ENCODE measurements at places on chromosomes 13 and 19. TPM values are rescaled to one million over a fixed set of nuclear protein-coding genes. Genes with fewer than 3 reads are reported as not detected.

Gene ANKRD24
- total RNA-seq, result 0.33 TPM

Gene CGB1
- total RNA-seq, result not detected

Gene PRSS57
- not detected for total RNA-seq

Gene CEACAM3
- not detected for total RNA-seq

Gene LRRC25
- total RNA-seq, result not detected

- DNase-seq, result no peak
Observed at GRCh38 chr13:37202264-37202663, 96.8 kb upstream of the CSNK1A1L start.

DNA sequence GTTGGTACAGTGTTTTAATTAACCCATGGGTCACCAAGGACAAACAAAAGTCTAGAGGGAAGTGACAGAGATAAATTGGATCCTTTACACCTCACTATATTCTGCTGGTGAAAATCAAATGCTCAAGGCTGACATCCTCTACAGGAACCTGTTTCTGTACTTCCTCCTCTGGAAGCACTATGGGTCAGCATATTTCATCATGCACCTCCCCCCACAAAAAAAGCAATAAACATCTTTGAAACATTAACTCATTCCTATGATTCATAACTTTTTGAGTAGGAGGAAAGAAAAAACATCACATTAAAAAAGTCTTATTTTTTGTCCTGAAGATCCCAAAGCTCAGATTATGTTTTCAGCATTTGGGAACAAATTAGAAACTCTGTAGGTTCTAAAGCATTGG, 588.3 kb upstream of the SGCG start:
- no peak for DNase-seq

DNA sequence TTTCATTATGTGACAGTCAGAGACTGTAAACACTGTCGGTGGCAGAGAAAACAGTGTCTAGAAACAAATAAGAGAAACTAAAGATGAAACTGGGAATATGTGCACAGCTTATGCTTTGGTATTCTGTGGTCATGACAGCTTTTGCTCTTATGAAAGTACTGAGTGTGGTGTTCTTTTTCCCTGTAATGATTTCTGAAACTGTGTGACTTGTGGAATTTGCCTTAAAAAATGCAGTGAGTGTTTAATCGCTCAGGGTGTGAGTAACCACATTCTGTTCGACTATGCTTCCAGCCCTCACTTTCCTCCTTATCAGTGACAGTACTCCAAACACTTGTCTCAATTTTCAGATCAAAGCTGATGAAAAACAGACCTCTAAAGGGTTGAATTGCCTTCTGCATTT, 66.9 kb upstream of the DIAPH3 start:
- DNase-seq, result no peak

DNA sequence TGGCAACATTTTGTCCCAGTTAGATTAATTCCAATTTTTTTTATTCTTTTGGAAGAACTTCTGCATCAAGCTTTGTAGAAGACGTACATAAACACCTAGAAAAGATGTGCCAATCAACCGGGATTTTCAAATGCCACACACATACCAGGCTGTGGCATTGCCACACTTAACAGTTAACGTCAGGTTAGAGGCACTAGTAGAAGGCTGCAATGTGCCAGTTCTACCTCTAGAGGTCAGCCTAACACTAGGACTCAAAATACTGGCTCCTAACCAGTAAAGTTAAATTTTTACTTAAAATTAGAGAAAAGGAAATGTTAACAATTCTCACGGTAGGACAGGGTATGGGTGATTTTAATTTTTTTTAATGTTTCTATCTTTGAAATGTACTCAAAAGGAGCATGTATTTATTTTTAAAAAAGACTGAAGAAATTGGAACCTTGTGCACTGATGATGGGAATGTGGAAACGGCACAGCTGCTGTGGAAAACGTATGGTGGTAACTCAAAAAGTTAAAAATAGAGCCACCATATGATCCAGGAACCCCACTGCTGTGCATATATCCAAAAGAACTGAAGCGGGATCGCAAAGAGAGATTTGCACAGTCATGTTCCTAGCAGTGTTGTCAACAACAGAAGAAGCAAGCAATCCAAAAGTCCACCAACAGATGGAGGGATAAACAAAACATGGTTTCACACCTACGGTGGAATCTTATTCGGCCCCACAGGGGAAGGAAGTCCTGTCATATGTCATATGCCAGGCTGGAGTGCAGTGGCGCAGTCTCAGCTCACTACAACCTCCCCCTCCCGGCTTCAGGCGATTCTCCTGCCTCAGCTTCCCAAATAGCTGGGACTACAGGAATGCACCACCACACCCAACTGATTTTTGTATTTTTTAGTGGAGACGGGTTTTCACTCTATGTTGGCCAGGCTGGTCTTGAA, 30.3 kb downstream of the CRYL1 start:
- DNase-seq, result peak; percentile 90

- DNase-seq, result no peak
Observed at GRCh38 chr13:95743192-95743591, 66.3 kb downstream of the DNAJC3 start.

- peak; percentile 52 for DNase-seq
Observed at GRCh38 chr19:3365836-3366752, at the start of gene NFIC. Gene NFIC, plus strand, starts transcription at chr19:3366583. Its CDS starts 54 bp downstream, at chr19:3366637.

DNA sequence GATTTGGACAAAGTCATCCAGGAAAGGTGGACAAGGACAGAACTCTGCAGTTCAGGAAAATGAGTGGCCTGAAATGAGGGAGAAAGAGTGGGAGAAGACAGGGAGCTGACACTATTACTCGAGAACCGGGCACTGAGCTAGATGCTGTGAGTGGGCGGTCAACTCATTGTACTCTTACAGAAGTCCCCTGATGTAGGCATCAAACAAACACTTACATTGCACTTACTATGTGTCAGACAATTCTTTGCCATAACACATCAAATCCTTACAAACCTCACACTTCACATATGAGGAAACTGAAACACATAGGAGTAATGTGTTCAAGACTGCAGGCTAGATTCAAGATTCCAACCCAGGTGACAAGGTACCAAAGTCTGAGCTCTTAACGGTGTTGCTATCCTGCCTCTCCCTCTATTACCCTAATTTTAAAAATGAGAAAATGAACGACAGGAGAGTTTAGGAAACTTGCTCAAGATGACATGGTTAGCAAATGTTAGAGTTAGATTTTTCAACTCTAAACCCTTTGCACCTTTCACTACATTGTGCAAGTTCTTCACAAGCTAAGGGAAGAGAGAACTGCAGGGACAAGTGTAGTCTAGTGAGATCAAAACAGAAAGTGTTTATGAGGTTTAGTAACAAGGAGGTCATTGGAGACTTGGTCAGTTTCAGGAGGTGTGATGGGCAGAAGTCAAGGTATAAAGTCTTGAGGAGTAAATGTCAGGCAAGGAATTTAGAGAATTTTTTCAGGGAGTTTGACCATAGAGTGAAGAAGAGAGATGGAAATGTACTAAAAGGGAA, 4.9 kb upstream of the MEDAG start:
- no peak for DNase-seq

GRCh38 chr19:49514151-49514550, 1.7 kb downstream of the FCGRT start:
- DNase-seq, result no peak

- no peak for DNase-seq
Observed at GRCh38 chr13:49536144-49536873, 40.6 kb downstream of the PHF11 start.

- peak; percentile 68 for DNase-seq
Observed at GRCh38 chr19:22882797-22883196, 50.7 kb downstream of the ZNF723 start.

DNA sequence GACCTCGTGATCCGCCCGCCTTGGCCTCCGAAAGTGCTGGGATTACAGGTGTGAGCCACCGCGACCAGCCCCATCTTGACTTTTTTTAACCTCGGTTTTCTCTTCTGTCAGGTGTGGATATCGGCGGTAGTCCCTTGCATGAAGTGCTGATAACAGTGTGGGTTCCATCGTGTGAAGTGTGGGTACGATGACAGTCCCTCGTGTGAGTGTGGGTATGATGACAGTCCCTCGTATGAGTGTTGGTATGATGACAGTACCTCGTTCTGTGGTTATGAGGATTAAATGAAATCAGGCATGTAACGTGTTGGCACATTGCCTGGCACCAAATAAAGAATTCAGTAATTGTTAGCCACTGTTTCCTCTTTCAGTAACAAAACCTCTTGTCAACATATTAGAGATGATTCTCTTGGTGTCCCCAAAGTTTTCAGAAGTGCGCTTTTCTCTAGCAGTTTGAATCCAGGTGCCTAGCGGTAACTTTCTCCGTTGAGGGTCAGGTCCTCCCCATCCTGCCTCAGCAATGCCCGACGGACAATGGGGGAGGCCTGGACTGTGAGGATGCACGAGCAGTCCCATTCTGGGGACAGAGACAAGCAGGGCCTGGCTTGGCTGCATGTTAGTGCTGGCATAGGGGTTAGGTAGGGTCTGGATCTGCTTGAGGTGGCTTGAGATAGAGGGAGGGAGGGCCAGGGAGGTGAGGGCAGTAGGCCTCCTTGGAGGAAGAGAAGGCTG, 15.3 kb downstream of the GATAD2A start:
- peak; percentile 54 for DNase-seq

- no peak for DNase-seq
Observed at GRCh38 chr19:17711851-17712250, 7.4 kb upstream of the MAP1S start.

DNA sequence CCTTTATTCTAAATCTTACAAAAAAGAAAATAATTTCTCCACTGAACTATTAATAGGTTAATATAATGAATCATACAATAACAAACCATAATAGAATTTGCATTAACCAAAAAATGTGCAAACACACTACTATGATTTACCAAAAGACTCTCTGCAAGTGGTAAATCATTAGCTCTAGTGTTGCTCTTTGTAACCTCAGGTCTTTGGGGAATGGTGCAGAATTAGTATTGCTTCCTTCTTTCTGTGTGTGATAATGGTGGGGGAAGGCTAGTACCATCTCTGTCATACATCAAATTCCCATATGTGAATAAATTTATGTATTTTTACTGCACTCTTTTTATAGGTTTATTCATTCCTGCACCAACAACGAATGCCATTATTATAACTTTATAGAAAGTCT, 105.1 kb downstream of the COG6 start:
- DNase-seq, result no peak

- no peak for DNase-seq
Observed at GRCh38 chr13:34939771-34940170, 2.3 kb upstream of the NBEA start.

- no peak for DNase-seq
Observed at GRCh38 chr13:99659866-99660554, 158.7 kb downstream of the TM9SF2 start.
